NCI-H1417 treated with DMSO at 0.1 percent for 48 hours (cell line): ENCODE measurements at places on chromosomes 7 and 10.

- DNase-seq: no peak
These were observed 82.3 kb downstream of the ANKRD7 start for GRCh38 chr7:118306771-118307170.

GRCh38 chr10:120945182-120945581 is 94.0 kb downstream of the WDR11 start:
- DNase-seq: no peak

DNA sequence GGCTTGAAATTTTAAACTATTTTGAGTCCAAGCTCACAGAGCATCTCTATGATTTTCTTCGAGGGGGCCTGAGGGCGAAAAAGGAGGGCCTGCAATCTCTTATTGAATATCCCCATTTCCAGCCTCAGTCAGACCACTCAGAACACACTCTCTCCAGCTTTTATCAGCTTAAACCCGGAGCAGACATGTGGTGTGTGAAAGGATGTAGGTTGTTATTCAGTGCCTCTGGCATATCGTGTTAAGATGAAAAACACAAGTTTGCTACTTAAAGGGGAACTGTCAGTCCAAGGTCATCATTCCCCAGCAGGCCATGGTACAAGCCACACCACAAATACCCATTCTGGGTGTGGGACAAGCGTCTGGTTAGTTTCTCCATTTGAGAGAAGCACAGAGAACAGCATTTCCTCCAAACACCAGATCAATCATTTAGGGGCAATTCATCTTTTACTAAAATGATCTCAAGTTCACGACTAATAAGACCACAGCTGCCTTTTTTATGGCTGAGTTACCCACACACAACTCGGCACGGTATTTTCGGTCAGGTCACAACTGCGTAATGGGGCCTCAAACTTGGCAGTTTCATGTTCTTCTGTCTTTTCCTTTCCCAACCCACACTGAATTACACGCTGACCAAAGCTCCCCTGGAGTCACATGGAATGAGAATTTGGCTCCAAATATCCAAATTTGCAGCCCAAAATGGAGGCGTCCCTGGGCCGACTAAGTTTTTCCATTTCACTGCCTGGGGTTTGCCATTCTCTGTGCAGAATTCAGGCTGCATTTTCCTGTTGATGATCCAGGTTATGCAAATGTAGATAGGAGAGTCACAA is 188.4 kb downstream of the SEM1 start:
- DNase-seq: no peak

DNA sequence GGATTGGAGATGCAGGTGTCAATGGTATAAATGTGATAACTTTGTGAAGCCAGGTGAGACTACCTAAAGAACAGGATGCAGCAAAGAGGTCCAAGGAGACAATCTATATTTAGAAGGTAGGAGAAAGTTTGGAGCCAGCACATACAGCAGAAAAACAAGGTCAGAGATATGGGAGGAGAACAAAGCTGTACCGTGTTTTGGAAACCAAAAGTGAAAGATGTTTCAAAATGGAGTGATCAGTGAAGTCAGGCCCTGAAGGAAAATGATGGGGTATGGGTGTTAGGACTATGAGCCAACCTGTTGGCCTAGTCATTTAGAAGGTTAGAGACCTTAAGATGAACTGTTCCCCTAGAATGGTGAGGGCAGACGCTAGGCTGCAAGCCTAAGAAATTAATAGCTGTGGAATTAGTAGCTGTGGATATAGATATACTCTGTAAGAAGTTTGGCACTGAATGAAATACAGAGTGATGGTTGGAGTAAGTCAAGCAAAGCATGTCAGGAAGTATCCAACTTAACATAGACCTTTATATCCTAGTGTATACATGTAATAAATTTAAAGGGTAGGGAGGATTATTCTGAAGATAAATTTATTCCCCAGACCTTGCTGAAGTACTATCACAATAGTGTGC is 149.8 kb upstream of the WNT16 start:
- DNase-seq: no peak

DNA sequence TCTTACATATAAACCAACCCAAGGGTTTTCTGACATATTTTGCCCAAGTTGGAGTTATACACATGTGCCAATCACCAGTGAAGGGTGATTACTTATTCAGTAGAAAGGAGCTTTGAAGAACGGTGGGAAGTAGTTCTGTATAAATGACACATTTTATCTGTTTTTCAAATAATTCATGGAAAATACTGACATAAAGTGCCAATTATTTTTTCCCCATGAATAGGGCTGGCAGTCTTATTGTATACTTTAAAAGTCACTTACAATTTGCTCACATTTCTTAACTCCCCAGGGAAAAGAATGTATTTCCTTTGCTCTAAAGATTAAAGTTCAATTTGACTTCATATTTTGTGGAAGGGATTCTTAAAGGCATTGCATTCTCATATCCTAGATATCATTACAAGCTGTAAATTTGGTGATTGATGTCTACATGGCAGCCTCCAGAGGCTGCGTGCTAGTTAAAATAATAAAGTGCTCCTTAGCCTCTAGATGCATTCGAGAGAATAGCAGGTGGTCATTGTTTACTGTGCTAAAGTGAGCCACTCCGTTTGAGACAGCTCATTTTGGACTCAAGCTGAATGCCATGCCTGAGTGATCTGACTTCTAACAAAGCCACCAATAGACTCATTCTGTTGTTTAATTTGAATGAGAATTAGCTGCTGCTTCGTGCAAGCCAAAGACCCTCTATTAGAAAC is 148.8 kb upstream of the NRP1 start:
- DNase-seq: peak; percentile 50

- DNase-seq: no peak
These were observed 21.5 kb downstream of the RBM33 start for GRCh38 chr7:155665957-155666287.

DNA sequence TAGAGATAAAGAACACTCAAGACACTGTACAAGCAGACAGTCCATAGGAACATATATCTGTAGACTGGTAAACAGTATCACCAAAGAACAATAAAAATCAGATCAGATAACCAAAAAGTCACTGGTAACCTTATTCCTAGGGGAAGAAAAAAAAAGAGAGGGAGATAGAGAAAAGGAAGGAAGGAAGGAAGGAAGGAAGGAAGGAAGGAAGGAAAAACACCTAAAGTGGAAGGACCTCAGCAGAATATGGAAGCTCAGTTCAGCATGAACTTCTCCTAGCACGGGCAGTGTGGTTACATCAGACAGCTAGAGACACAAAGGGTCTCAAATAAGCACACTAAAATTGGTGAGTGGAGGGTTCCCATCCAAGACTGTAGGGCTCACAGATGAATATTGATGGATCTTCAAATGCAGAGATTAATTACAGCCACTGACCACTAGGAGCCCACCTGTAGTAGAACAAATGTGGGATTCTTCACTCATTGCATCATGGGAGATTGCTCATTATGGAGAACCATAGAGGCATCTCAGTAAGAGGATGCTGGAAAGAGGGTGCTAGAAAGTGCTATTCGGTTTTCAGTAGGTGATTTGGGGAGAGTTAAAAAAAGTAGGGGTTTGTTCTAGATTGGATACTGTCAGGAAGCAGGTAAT is 293.4 kb upstream of the C7orf33 start:
- DNase-seq: no peak

DNA sequence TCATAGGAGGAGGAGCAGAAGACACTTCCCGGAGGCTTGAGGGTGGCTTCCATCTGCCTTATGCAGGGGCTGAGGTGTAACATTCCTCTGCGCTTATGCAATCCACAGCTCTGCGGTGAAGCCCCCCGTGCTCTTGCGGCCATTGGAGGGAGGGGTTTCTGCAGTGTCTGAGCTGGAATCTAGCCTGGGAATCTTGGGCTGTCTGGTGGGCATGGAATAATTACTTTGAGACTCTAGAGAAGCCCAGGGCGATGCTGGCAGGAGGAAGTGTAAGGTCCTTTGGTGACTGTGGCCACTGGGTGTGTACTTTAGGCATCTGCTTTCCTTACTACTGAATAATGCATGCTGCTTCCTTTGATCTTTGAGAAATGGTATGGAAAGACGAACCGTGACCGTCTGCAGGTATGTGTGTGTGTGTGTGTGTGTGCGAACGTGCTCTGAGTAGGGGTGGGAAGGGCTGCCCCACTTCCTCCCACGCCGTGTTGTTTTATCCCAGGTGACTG is 181.0 kb downstream of the PRPF18 start:
- DNase-seq: no peak

DNA sequence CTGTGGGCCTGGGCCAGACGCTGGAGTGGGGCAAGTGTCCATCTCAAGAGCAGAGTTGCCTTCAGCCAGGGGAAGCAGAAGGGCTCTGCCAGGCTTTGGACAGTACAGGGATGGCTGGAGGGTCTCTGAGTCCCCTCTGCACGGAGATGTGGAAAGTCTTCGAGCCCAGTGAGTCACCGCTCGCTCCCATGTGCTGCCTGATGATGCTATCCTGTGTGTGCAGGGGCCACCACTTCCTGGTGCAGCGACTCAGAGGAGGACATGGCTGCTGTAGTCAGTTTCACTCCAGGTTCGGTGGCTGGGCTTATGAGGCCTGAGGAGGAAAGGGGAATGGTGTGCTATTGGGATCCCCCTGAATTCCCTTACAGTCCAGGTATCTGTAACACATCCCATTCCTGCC is 6.0 kb downstream of the ADCYAP1R1 start:
- no peak for DNase-seq

- DNase-seq: no peak
These were observed 15.1 kb downstream of the GATA3 start for GRCh38 chr10:8069627-8070026.

DNA sequence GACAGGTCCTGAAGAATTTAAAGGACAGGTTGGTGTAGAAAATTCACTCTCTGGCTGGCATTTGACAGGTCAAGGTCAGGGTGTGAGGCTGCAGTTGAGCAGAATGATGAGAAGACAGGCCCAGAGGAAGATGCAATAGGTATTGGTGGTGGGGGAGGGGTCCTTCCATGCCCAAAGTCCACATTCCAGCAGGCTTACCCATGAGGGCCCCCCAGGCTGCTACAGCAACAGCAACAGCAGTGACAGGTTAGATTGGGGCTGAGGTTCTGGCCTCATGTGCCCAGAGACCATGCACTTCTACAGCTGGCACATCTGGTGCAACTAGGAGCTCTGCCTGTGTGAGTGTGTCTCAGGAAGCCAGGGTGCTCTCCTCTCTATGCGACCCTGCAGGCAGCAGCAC is 223.5 kb upstream of the GHITM start:
- no peak for DNase-seq

- DNase-seq: no peak
These were observed 810 bp downstream of the OPN4 start for GRCh38 chr10:86655173-86655540.
